H7 (cell line): ENCODE measurements at places on chromosomes 7 and 10.
A peak's percentile ranks its signal among the peaks of the same experiment; 100 is the strongest.

- no peak for DNase-seq
Measured at GRCh38 chr7:28700790-28701203, 257.3 kb downstream of the TRIL start.

- no peak for DNase-seq
Measured at GRCh38 chr7:4739528-4739992, 35.9 kb upstream of the AP5Z1 start.

GRCh38 chr7:83212883-83213282 is 50.2 kb upstream of the PCLO start:
- no peak for DNase-seq

GRCh38 chr7:155227788-155228458 is 69.8 kb upstream of the INSIG1 start:
- peak; percentile 88 for DNase-seq

DNA sequence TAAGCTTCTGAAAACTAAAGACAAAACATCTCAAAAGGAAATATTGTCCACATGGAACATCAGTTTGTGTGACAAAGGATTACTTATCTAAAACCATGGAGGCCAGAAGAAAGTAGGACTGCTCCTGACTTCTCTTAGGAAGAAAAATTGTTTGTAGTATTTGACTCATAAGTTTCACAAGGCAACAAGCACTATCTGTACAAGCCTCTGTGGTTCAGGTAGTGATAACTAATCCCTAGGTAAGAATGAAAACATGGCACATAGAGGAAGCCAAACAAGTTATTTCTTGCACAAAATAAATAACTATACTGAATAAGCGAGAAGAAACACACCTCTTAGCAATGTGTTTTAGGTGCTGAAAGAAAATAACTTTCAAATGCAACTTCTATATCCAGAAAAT is 30.3 kb downstream of the TFPI2 start:
- DNase-seq: no peak

GRCh38 chr10:44390585-44391072 is 5.7 kb upstream of the CXCL12 start:
- DNase-seq: no peak

GRCh38 chr7:4791738-4792536 is 16.5 kb downstream of the AP5Z1 start:
- DNase-seq: peak; percentile 95

DNA sequence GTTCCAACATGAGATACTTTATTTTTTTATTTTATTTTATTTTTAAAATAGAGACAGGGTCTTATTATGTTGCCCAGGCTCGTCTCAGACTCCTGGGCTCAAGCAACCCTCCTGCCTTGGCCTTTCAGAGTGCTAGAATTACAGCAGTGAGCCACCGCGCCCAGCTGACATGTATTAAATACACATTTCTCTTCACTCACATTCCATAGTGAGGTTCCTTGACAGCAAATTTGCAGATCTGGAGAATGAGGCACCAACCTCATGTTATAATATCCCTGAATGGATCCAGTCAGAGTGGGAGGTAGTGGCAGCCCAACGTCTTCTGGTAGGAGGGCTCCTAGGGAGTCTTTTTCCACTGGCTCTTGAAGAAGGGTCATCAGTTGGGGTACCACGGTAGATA is 46.1 kb downstream of the OGDH start:
- DNase-seq: no peak

GRCh38 chr7:1761097-1761496 is 91.0 kb downstream of the ELFN1 start:
- no peak for DNase-seq

- DNase-seq: peak; percentile 53
Measured at GRCh38 chr10:50614444-50615137, 9.2 kb downstream of the SGMS1 start.

DNA sequence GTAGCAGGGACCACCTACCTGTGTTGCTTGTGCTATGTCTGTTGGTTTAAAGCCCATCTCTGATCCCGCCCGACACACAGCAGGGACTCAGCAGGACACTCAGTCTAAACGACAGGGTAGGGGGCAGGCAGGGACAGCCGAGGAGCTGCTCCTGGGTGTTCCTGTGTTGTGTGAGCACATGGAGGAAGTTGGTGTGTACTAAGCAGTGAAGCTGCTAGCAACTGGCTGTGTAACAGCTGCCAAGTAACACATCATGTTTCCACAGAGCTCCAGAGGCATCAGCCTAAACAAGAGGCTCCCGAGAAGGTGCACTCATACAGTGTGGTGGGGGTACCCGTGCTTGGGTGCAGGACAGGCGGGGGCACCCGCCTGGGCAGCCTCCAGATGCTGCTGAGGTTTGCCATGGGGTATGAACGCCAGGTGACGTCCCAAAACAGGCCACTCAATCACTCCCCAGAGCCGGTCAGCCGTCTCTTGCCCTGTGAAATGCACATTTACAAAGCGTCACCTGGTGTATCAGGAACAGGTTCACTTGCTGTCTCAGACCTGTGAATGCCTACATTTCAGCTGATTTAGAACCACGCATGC is 59.6 kb downstream of the PTPRN2 start:
- no peak for DNase-seq

GRCh38 chr7:5708271-5708670 is 73.2 kb downstream of the RNF216 start:
- no peak for DNase-seq

DNA sequence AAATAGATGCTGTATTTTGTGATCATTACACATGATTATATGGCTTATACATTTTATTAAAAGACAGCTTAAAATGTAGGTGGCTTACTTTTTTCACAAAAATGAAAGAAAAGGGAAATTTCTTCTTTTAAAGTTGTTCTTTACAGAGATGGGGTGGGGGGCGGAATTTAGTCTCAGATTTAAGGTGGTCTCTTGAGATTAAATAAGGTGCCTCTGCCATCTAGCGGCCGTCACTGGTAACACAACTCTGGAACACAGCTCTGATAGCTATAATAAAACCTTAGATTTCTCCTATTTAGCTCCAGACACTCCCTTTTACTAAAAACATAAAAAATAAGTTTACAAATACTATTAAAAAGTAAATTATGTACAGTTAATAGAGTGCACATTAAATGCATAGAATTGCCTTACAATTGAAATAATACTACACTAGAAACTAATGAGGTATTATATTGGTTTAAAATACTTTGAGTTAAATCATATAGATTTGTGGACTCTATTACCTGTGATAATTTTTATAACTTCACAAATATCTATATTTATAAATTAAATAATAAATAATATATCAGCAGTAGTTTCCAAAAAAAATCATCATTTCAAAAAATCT is 210.9 kb downstream of the DGKB start:
- peak; percentile 51 for DNase-seq

DNA sequence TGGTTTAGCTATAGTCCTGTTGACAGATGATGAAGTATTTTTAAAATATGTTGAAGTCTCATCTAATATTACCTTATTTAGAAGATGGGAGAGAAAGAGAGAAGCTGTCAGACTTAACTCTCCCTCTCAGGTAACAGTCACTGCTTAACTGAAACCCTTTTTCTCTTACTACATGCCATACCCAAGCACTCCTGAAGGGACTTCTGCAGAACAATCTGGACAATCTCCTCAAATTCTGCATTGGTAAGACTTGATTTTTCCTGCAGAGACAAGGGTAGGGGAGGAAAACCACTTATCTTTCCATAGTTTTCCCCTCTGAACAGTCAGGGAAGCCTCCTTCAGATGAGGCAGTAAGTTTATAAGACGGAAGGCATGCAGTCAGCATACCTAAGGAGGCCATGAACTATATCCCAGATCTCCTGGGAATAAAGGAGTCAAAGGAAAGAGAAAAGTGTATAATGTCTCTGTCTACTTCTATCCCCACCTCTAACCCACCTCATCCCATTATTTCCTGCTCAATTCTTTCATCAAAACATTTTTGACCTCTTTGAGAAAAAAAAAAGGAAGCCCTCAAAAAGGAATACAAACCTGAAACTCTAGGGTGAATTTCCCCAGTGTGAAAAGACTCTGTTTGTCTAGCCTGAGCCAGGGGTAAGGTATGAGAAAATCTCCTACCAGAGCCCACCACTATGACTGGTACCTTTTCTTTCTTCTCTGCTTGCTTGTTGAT is 9.4 kb downstream of the ZCWPW1 start:
- no peak for DNase-seq

DNA sequence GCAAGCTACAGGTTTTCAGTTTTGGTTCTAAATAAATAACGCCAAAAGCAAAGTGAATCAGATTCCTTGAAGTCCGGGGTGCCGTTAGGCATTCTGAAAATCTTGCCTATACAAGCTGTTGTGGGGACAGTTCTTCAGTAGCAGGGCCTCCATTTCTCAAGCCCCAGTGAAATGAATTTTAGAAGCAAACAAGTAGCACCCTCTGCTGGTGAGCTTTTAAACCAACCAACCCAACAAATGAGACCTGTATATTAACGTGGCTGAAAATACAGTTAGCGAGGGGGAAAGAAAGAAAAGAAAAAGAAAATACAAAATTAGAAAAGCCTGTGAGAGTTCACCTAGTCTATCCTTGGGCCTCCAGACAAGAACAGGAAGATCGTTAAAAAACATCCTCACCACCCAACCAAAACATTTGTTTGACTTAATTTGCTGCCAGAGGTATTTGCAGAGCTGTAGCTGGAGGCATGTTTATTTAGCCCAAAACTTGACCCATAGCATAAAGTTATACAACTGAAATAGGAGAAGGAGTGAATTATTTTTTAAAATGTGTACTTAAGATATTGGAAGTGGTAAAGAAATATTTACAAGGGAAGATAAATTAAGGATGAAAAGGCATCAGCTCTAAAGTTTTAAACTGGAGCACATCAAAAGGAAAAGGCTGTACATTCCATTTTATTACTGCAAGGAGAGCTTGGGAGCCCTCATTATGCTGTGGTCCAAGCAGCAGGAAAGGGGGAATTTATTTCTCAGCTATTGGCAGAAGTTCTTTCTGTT is 98.9 kb downstream of the DYNC1I1 start:
- peak; percentile 51 for DNase-seq

GRCh38 chr10:48556065-48556464 is 48.8 kb downstream of the ARHGAP22 start:
- DNase-seq: no peak

GRCh38 chr10:30606313-30606712 is 23.2 kb downstream of the LYZL2 start:
- no peak for DNase-seq

DNA sequence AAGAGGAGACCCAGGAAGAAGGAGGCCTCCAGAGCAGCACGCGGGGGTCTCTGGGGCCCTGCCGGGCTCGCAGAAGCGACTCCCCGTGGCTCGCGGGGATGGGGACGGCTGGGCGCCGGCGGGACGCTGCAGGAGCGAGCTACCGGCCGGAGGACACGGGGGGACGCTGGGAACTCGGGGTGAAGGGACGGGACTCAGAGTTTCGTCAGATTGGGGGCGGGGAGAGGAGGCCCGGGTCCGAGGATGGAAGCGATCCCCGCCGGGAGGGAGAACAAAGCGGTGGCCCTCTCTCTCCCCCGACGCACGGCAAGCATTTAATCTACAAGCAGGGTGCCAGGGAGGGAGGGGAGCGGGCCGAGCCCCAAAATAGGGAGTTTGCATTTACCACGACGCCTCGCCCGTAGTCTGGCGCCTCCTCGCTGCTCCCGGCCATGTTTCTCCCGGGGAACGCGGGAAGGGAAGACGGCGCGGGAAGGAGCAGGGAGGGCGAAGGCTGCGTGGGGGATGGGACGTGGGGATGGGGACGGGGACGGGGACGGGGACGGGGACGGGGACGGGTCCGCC is at the start of gene PRTFDC1:
Gene PRTFDC1, minus strand, starts transcription at position 464 of the 564 bp plus-strand sequence. Its CDS starts 31 bp downstream, at position 433.
- DNase-seq: peak; percentile 83

DNA sequence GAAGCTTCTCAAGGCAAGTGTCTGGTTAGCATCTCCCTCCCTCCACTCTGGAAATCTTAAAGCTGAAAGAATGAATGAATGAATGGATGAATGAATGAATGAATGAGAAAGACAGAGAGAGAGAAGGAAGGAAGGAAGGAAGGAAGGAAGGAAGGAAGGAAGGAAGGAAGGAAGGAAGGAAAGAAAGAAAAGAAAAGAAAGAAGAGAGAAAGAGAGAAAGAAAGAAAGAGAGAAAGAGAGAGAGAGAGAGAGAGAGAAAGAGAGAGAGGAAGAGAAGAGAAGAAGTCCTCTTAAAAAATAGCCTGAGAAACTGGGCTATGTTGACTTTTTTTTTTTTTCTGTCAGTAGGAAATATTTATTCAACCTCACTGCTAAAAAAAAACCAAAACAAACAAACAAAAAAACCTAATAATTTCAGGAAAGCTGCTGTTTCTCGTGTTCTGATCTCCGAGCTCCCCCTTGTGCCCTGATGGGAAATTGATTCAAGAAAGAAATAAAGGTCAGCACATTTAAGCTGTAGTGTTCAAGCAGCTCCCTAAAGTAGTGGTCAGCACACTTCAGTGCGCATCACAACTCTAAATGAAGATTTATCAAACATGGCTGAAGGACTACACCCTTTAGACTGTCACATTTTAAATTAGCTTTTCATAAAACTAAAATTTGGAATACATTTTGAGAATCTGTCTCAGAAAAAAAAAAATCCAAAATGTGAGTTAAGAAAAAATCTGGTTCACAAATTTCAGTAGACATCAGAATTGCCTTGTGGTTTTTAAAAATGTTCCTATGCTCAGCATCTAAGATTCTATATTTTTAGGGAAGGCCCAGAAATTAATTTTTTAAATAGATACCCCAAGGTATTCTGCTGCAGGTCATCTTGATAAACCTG is 154.3 kb downstream of the ELAPOR2 start:
- peak; percentile 1 for DNase-seq

- DNase-seq: no peak
Measured at GRCh38 chr7:47622946-47623640, 41.2 kb upstream of the TNS3 start.

- DNase-seq: peak; percentile 81
Measured at GRCh38 chr10:22321156-22321923, 441 bp downstream of the BMI1 start.

DNA sequence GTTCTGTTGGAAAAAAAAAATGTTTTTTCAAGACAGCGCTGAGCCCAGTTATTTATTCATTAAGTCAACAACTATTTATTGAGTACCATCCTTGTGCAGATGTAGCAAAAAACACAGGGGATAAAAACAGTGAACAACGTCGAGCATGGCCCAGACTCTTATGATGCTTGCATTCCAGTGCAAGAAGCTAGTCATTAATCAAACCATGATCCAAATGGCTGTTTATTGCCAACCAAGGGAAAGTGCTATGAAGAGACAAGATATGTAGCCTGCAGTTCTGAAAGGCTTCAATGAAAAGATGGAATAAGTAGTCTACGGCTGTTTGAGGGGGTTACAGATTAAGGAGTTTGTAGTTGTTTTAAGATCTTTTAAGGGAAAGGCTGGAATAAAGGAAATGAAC is 262.3 kb downstream of the NEBL start:
- no peak for DNase-seq

- DNase-seq: no peak
Measured at GRCh38 chr7:33041631-33042428, 20.7 kb downstream of the NT5C3A start.

DNA sequence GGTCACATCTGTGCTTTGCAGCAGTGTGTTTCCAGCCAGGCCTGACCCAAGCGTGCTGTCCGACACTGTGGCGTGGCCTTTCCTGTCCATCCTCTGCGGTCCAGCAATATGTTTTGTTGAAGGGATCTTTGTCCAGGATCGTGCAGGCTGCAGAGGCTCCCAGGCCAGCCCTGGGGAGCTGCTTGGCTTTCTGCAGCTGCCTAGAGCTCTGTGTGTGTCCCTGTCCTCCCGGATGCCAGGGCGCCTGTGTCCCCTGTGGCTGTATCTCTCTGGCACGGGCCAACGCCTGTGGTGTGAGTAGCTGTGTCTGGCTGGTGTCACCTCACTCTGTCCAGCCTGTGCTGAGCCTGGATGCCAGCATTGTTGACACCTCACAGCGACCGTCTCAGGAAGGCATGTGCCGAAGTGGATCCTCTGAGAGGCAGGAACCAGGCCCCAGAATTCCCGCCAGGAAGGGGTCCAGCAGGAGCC is 94.5 kb downstream of the INPP5A start:
- no peak for DNase-seq
